Activated T-helper 1 cell treated with anti-CD3 and anti-CD28 coated beads, Interleukin-12 subunit alpha, Interleukin-12 subunit beta, Interleukin-2, Interleukin-4 antibody, amounts not matched to agents 30 ng/mL and 10 ng/mL and 1 ng/mL, durations not matched to agents 14 hours and 24 hours and 36 hours (primary cell): ENCODE measurements at places on chromosomes 1 and 21. TPM values are rescaled to one million over a fixed set of nuclear protein-coding genes. Genes with fewer than 3 reads are reported as not detected.

DNA sequence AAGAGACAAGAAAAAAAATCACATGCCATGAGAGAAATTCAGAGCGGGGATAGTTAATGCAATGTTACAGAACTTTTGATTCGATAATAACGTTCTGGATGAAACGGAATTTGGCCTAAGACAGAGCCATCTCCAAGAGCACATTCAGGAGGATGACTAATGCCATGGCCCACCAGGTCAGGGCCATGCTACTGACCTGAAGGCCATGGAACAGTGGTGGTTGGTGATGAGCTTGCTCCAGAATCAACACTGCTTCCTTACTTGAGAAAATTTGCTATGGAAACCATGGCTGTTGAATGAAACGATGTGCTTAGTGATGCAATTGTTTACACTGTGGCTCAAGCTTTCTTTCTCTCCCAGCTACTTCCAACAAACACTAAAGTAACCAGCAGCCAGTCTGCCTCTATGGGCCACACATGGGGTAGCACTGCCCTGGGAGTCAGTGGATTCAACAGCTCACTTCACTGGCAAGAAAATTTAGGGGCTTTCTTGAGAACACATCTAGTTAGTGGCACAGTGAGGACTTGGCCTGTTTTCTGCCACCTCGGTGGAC is 299.1 kb downstream of the PCP4 start:
- H3K36me3 ChIP-seq = no peaks in the 10 kb centered on the region
- DNase-seq = no peak
- H3K4me1 ChIP-seq = no peaks in the 10 kb centered on the region
- H3K4me3 ChIP-seq = no peak overlapping the region

The ARHGEF16 gene
- total RNA-seq = not detected in 2 replicates

DNA sequence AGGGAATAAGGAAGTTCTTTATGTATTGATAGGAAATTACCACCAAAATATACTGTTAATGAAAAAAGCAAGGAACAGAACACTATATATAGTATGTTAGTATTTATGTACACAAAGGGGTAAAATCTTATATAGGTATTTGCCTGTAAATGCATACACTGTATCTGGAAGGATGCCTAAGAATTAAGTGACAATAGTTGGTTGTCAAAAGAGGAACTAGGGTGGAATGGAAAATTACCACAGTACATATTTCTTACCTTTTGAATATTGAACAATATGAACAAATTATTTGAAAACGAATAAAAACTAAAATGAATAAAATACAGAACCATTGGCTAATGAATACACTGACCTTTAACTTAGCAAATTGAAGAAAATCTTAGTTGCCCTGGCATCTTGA is 13.6 kb downstream of the ARPC5 start:
- H3K4me3 ChIP-seq = no peak overlapping the region
- peaks cover 19% of the 10 kb centered on the region for H3K36me3 ChIP-seq
- H3K27me3 ChIP-seq = no peaks in the 10 kb centered on the region
- H3K4me1 ChIP-seq = peaks cover 28% of the 10 kb centered on the region

- H3K36me3 ChIP-seq = no peaks in the 10 kb centered on the region
- no peak overlapping the region for H3K27ac ChIP-seq
- H3K4me3 ChIP-seq = no peak overlapping the region
- H3K4me1 ChIP-seq = no peaks in the 10 kb centered on the region
- H3K27me3 ChIP-seq = peaks cover 12% of the 10 kb centered on the region
Observed at GRCh38 chr1:199510314-199510713, 517.2 kb upstream of the NR5A2 start.

- no peaks in the 10 kb centered on the region for H3K27me3 ChIP-seq
- H3K4me3 ChIP-seq = no peak overlapping the region
- H3K36me3 ChIP-seq = peaks cover 38% of the 10 kb centered on the region
- no peak overlapping the region for H3K27ac ChIP-seq
- DNase-seq = no peak
Observed at GRCh38 chr1:46643368-46643775, 24.8 kb downstream of the ATPAF1 start.

The MMP23B gene
- total RNA-seq = 0.49 and 0.93 TPM in 2 replicates

The SF3B4 gene
- total RNA-seq = 125 and 136 TPM in 2 replicates

DNA sequence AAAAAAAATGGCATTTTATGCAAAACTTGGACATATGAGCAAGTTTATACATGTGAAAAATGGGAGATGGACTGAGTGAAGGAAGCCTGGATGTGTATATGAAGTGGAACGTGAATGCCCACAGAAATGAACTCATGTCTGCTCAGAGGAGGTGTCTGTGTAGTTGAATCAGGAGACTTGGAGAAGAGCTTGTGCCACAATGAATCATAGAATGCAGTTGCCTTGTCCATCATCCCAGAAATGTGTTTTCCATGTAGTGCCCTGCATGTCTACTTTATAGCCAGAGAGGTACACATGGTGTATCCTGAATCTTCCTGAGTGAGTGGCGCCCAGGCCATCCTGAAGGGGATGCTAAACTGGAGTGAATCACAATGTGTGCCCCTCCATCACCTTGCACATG is 2.6 kb upstream of the ILDR2 start:
- no peaks in the 10 kb centered on the region for H3K36me3 ChIP-seq
- H3K27ac ChIP-seq = no peak overlapping the region
- H3K4me1 ChIP-seq = peaks cover 37% of the 10 kb centered on the region
- DNase-seq = no peak
- H3K4me3 ChIP-seq = no peak overlapping the region
- peaks cover 23% of the 10 kb centered on the region for H3K27me3 ChIP-seq

The LCE2B gene
- total RNA-seq = not detected in 2 replicates

The KCNN3 gene
- 0.34 and 0.36 TPM in 2 replicates for total RNA-seq
